ENCODE measurements at places on chromosomes 6 and 20.

- DNase-seq, result peak; percentile 11
Observed at GRCh38 chr6:55953335-55953734, 77.9 kb upstream of the BMP5 start.

GRCh38 chr6:160788806-160789205, 86.8 kb downstream of the PLG start:
- DNase-seq, result no peak

- DNase-seq, result no peak
Observed at GRCh38 chr6:53035549-53036213, 29.5 kb upstream of the FBXO9 start.

GRCh38 chr6:168110437-168110836, 31.4 kb upstream of the FRMD1 start:
- no peak for DNase-seq

GRCh38 chr6:79847426-79847825, 99.9 kb downstream of the ELOVL4 start:
- DNase-seq, result no peak

- no peak for DNase-seq
Observed at GRCh38 chr6:136117081-136117480, 133.0 kb downstream of the MTFR2 start.

- no peak for DNase-seq
Observed at GRCh38 chr6:142985281-142985680, 40.3 kb upstream of the HIVEP2 start.

DNA sequence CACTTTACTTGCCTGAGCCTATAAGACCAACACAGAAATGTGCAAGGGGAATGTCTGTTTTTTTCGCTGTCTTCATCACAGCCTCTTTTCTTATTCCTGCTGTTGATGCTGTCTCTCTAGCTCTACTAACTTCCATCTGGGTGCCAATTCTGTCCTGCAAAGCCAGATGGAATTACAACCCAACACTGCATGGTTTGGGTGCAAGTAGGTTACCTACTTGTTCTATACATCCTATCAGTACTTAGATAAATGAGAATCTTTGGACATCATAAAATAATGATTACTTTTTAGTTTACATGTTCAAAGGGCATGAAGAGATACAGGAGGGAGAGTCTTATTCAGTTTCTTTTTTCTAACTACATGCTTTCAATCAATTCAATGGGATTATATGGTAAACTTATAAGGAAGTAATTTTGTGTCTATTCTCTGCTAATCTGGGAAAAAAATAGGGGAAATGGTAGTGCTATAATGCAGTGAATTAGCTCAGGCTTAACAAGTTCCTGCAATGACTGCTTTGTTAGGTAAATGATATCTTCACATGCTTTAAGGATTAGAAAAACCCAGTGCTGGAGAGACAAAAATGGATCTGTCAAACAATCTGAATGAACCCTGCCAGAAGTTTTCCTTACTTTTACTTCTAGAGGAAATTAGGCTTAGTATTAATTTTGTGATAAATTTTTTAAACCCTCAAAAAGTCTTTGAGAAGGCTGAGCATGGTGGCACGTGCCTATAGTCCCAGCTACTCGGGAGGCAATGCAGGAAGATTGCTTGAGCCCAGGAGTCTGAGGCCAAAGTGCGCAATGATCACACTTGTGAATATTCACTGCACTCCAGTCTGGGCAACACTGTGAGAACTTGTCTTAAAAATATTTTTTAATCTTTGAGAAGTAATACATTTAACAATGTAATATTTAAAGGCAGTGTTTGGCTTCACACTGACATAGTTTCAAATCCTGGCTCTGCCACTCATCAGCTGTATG, 86.5 kb upstream of the E2F3 start:
- DNase-seq, result no peak

DNA sequence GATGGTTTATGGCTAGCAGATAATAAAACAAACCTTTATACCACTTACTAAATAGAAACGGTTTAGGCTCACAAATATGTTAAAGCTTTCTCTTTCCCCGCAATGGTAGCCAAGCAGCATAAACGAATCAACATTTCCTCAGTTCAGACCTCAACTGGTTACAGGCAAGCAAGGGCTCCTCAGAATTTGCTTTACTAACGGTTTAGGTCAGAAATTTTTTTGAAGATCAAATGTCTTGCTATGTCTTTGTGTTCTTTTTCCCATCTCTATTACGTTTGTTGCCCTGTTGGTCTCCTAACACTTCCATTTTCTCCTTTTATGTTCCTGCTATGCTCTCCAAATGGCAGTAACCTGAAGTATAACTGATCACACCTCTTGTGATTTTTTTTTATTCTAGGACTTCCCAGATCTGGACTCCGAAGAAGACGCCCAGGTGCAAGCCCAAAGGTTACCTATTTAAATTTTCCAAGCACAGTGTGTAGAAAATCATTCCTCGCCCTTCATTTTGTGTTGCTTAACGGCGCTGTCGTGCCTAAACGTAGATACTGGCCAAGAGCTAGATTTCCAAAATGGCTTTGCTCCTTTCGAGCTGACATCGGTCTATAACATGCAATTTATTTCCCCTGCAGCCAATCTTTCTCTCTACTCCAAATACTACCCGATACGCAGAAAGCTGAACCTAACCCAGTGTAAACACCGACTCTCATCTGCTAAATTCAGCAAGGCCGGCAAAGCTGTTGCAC, 717 bp upstream of the ASF1A start:
- peak; percentile 36 for DNase-seq

Measured in HEK293T (cell line).